ENCODE measurements at places on chromosomes 16 and 17.

GRCh38 chr16:19735074-19735867 lies 17.2 kb downstream of the IQCK start:
- DNase-seq = no peak

GRCh38 chr17:69744512-69745070 lies 330.1 kb downstream of the MAP2K6 start:
- DNase-seq = no peak

- DNase-seq = no peak
Observed at GRCh38 chr17:46184696-46185095, 8.5 kb downstream of the KANSL1 start.

- DNase-seq = peak; percentile 36
Observed at GRCh38 chr16:8958344-8959167, 5.2 kb downstream of the USP7 start.
